ENCODE measurements at places on chromosomes 16 and 17. TPM values are rescaled to one million over a fixed set of nuclear protein-coding genes. Genes with fewer than 3 reads are reported as not detected.

The CSNK1D gene
- 66.4 TPM for total RNA-seq

The CA5A gene
- total RNA-seq: not detected

The RILP gene
- total RNA-seq: 9.2 TPM

The IGF2BP1 gene
- 249 TPM for total RNA-seq

The KIF19 gene
- 0.35 TPM for total RNA-seq

The NME3 gene
- 95.3 TPM for total RNA-seq

The UTS2R gene
- 0.49 TPM for total RNA-seq

The KRT39 gene
- not detected for total RNA-seq

- 0 out of 2 replicates have a peak overlapping the region, but pooled peaks have one; percentile 28 for H3K4me3 ChIP-seq
- no peaks in the 10 kb centered on the region for H3K36me3 ChIP-seq
- H3K27ac ChIP-seq: no peak overlapping the region
- no peaks in the 10 kb centered on the region for H3K27me3 ChIP-seq
- H3K4me1 ChIP-seq: no peaks in the 10 kb centered on the region
Observed at GRCh38 chr16:57045694-57046381, 46.5 kb upstream of the CPNE2 start.

DNA sequence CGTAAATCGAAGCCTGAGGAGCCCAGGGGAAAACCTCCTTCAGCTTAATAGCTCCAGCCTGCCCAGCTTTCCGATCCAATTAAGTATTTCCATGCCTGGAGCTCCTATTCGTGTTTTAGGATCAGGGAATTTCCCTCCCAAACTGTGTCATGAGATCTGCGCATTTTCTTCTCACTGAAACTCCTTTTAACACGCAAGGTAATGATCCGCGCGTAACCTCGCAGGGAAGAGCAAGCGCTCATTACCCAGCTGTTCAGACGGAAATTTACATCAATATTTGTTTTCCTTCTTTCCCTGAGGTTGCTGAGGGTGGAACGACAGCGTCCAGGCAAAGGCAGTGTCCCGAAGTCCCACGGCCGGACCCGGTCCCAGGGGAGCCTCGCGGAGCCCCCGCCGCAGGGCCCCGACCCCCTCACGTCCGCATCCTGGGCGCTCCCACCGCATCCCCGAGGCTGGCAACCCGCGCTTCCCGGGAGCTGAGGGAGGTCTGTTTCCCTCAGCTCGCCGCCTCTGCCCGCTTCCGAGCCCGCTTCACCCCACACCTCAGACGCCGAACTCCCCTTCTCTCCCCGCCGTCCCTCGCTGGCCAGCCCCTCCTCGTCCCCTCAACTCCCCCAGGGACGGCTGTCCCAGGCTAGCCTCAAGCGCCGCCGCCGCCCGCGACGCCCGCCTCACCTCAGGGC, 415 bp downstream of the ABCA5 start:
- peak overlapping the region; percentile 75 for H3K4me3 ChIP-seq
- no peak overlapping the region for H3K27ac ChIP-seq
- H3K27me3 ChIP-seq: peaks cover 24% of the 10 kb centered on the region
- DNase-seq: no peak
- H3K4me1 ChIP-seq: peaks cover 33% of the 10 kb centered on the region

GRCh38 chr17:40841246-40841645, 18.8 kb upstream of the KRT10 start:
- H3K36me3 ChIP-seq: no peaks in the 10 kb centered on the region
- H3K27ac ChIP-seq: no peak overlapping the region
- no peaks in the 10 kb centered on the region for H3K4me1 ChIP-seq
- no peak for DNase-seq
- H3K4me3 ChIP-seq: no peak overlapping the region

DNA sequence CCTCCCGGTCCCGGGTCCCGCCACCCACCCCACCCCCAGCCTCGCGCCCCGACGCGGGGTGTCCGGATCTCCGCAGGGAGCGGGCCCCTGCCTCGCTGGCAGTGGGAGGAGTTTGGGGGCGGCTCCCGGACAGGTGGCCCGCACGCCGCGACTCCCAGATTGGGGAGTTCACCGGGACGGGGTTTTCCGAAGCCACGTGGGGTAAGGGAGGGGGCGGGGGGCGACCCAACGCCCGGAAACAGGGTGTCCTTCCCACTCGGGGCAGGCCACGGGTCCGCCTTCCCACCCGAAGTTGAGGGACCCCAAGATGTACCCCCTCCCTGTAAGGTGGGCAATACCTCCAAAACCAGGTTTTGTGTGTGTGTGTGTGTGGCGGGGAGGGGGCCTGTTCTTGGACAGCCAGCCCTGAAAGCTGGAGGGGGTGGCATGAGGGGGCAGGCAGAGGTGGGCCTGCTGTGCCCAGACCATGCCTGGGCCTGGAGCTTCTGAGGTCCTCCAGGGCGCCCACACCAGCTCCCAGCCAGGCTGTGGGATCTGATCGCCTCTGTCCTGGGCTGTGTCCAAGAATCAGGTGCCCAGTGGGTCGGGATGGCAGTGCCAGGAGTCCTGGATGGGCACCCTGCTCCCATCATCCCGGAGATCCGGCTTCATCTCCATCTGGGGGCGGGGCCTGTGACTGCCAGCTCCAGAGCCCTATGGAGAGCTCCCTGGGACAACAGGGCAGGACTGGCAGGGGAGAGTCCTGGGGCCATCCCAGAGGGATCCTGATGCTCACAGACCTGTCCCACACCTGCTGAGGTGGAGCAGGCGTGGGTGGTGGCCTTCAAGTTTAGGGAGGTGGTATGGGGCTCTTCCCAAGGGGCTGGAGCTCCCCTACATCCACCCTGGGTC, 767 bp downstream of the SYNGR2 start:
- no peak overlapping the region for H3K27ac ChIP-seq
- H3K4me1 ChIP-seq: peaks cover 18% of the 10 kb centered on the region
- H3K4me3 ChIP-seq: peak overlapping the region; percentile 65

- DNase-seq: no peak
- H3K27me3 ChIP-seq: no peaks in the 10 kb centered on the region
- no peaks in the 10 kb centered on the region for H3K4me1 ChIP-seq
- H3K36me3 ChIP-seq: no peaks in the 10 kb centered on the region
- H3K27ac ChIP-seq: no peak overlapping the region
- no peak overlapping the region for H3K4me3 ChIP-seq
Observed at GRCh38 chr17:82402865-82403264, 15.3 kb upstream of the HEXD start.

GRCh38 chr17:38454532-38454931, 26.3 kb downstream of the ARHGAP23 start:
- peaks cover 54% of the 10 kb centered on the region for H3K4me1 ChIP-seq
- peaks cover 3% of the 10 kb centered on the region for H3K36me3 ChIP-seq
- H3K27me3 ChIP-seq: no peaks in the 10 kb centered on the region
- H3K27ac ChIP-seq: peak overlapping the region; percentile 97
- DNase-seq: no peak
- peak overlapping the region; percentile 69 for H3K4me3 ChIP-seq

DNA sequence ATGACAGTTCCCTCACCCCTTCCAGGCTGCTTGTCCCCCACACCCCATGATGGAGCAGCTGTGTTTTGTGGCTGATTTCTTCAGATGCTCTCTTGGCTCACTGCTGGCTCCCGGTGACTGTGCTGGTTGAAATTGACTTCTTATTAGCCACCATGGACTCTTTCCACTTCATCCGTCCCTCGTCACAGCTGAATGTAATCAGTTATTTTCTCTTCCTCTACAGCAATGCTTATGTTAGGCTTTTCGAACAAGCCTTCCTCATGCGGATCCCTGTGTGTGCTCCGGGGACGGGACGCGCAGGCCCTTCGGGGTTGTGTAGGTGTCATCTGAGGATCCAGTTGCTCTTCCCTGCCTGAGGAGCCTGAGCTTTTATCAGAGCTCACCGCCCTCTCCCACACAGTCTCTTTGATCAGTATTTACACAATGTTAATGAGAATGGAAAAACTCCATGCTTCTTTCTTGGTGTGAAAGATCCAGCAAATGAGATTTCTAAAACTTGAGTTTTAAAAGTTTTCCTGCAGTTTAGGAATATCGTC, 87.5 kb downstream of the RPTOR start:
- H3K27me3 ChIP-seq: no peaks in the 10 kb centered on the region
- H3K27ac ChIP-seq: peak overlapping the region; percentile 39
- DNase-seq: no peak
- H3K4me1 ChIP-seq: no peaks in the 10 kb centered on the region
- H3K4me3 ChIP-seq: no peak overlapping the region

DNA sequence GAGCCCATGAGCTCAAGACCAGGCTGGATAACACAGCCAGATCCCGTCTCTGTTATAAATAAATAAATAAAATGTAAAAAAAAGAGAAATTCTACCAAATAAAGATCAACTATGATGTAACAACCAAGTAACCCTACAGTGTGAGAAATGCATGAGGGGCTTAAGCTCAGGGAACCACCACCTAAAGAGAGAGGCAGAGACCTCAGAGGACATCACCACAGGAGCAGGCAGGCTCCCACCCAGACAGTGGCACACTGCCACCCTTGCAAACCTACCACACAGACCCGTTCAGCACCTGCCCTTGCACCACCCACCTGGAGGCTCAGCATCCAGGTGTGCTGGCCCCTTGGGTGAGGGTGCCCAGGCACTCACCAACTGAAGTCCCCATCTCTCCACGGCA, 45.6 kb downstream of the ANKRD11 start:
- peak overlapping the region; percentile 79 for H3K27ac ChIP-seq
- H3K4me1 ChIP-seq: peaks cover 73% of the 10 kb centered on the region
- H3K27me3 ChIP-seq: no peaks in the 10 kb centered on the region

DNA sequence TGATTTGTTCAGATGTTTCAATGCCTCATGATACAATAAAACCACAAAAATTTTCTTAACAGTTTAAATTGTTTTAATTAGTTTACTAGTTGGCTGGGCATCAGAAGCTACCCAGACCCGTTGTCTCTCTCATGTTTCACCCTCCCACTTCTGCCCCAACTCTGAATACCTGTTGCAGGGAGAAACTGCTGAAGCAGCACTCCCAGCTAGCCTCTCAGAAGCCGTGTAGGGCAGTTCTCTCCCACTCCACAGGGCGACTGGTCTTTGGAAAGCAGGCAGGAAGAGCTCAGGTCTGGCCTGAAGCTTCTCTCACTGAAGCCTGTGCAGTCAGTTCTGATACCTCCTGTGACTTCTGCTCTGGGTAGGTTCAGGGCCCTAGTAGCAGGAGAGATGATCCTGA, 1.6 kb upstream of the EDC4 start:
- no peak overlapping the region for H3K4me3 ChIP-seq
- H3K4me1 ChIP-seq: peaks cover 8% of the 10 kb centered on the region
- H3K27me3 ChIP-seq: no peaks in the 10 kb centered on the region
- no peak for DNase-seq
- H3K36me3 ChIP-seq: peaks cover 28% of the 10 kb centered on the region

- H3K27ac ChIP-seq: no peak overlapping the region
- H3K4me3 ChIP-seq: no peak overlapping the region
- peaks cover 52% of the 10 kb centered on the region for H3K4me1 ChIP-seq
Observed at GRCh38 chr17:77928519-77929179, 29.9 kb upstream of the TNRC6C start.

GRCh38 chr17:17051380-17051779, 9.1 kb downstream of the MPRIP start:
- no peak overlapping the region for H3K4me3 ChIP-seq
- DNase-seq: no peak
- no peaks in the 10 kb centered on the region for H3K36me3 ChIP-seq
- H3K27ac ChIP-seq: no peak overlapping the region

DNA sequence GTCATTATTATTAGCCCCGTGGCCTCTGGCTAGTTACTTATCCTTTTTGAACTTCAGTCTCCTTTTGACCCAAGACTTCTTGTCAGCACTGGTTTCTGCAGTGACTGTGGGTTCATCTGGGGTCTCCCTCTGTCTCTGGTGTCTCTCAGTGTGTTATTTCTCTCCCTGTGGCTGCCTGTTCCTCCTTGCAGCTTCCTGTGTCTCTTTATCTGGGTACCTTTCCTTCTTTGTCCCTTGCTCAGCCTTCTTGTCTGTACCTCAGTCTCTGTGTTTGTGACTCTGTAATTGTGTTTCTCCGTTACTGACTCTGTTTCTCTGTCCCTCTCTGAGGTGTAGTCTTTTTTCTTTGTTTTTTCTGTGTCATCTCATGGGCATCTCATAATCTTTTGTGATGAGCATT, 102.6 kb upstream of the CDH11 start:
- no peak for DNase-seq
- H3K27ac ChIP-seq: peak overlapping the region; percentile 53
- H3K4me3 ChIP-seq: no peak overlapping the region
- peaks cover 61% of the 10 kb centered on the region for H3K4me1 ChIP-seq
- H3K36me3 ChIP-seq: peaks cover 18% of the 10 kb centered on the region

GRCh38 chr17:48003417-48004151, 32.7 kb downstream of the CDK5RAP3 start:
- H3K4me3 ChIP-seq: peak overlapping the region; percentile 37
- peaks cover 44% of the 10 kb centered on the region for H3K4me1 ChIP-seq
- no peaks in the 10 kb centered on the region for H3K36me3 ChIP-seq
- peak; percentile 69 for DNase-seq

Measured in GM23338 (cell line).